ENCODE measurements at places on chromosomes 2 and 18.

GRCh38 chr18:9690418-9691188 is 17.5 kb upstream of the RAB31 start:
- DNase-seq, result no peak

DNA sequence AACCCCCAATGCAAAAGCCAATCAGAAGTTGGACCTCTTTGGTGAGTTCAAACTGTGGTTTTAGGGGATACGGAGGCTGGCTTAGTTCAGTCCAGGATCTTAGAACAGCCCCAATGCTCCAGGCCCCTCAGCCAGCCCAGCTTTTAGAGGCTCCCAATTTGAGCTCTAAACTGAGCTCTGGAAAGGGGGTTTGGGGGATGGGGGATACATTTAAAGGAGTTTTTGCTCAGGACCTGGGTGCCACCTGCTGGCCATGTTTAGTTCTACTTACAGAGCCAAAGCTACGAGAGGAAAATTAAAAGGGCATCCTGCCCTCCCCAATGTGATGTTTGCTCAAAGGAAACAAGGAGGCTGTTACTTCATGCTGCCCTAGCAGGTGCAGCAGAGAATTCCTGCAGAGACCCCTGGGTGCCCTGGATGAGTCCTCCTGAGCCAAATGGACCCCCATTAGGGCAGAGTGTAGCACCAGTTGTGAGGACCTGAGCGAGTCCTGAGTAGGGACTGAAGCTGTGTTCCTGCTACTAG is 15.9 kb upstream of the TMEM214 start:
- DNase-seq, result peak; percentile 66

- DNase-seq, result peak; percentile 41
Observed at GRCh38 chr2:15561574-15562344, 625 bp upstream of the NBAS start.

- DNase-seq, result no peak
Observed at GRCh38 chr18:5413447-5413846, 117.9 kb upstream of the ZBTB14 start.

DNA sequence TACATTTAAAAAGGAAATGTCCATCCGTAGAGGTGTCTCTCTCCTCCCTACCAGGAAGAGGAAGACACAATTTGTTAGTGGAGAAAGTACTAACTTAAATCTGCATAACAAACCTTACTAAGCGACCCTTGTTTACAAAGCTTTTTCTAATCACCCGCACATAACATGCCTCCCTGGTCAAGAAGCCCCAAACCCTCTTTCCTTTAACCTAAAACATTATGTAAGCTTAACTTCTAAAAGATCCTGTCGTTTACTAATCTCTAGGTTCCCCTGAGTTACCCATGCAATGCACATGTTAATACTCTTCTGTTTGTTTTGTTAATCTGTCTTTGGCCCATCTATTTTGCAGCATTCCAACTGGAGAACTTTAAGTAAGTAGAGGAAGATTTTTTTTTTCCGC is 630.3 kb upstream of the NRXN1 start:
- DNase-seq, result no peak

- no peak for DNase-seq
Observed at GRCh38 chr2:121881950-121882349, 126.5 kb downstream of the TSN start.

- no peak for DNase-seq
Observed at GRCh38 chr2:104286841-104287240, 567.1 kb upstream of the POU3F3 start.

DNA sequence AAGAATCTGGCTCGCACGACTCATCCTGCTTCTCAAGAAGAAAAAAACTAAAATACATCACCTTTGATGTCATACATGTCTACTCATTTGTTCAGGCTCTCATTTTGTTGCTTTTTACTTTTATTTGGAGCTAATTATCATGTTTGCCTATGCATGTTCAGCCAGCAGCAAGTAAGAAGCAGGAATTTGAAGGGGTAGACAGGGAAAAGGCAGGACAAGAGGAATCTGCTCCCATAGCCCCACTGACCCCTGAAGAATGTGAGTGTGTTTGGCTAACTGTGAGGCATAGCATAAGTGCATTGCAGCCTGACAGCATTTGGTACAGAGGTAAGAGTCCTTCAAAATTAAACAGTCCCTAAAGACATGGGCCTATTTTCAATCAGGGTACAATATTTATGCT is 72.7 kb downstream of the NYAP2 start:
- DNase-seq, result no peak

- no peak for DNase-seq
Observed at GRCh38 chr2:149473521-149473920, 114.1 kb downstream of the MMADHC start.

DNA sequence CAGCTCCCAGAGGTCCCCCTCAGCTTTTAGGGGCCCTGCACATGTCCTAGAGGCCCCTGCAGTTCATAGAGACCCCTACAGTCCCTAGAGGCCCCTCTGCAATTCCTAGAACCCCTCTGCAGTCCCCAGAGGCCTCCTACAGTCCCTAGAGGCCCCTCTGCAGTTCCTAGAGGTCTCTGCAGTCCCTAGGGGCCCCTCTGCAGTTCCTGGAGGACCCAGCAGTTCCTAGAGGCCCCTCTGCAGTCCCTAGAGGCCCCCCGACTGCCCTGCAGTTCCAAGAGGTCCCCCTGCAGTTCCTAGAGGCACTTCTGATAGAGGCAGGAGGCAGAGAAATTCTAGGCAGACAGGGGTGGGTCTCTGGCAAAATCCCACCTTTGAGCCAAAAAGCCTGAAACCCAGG is 35.4 kb downstream of the MC2R start:
- DNase-seq, result no peak

- DNase-seq, result no peak
Observed at GRCh38 chr18:23495723-23496440, 7.4 kb upstream of the RMC1 start.

- peak; percentile 29 for DNase-seq
Observed at GRCh38 chr2:860259-860855, 90.3 kb upstream of the SNTG2 start.

- no peak for DNase-seq
Observed at GRCh38 chr2:239790313-239790712, 234.8 kb downstream of the NDUFA10 start.

- DNase-seq, result no peak
Observed at GRCh38 chr2:204862809-204863208, 317.5 kb downstream of the PARD3B start.

DNA sequence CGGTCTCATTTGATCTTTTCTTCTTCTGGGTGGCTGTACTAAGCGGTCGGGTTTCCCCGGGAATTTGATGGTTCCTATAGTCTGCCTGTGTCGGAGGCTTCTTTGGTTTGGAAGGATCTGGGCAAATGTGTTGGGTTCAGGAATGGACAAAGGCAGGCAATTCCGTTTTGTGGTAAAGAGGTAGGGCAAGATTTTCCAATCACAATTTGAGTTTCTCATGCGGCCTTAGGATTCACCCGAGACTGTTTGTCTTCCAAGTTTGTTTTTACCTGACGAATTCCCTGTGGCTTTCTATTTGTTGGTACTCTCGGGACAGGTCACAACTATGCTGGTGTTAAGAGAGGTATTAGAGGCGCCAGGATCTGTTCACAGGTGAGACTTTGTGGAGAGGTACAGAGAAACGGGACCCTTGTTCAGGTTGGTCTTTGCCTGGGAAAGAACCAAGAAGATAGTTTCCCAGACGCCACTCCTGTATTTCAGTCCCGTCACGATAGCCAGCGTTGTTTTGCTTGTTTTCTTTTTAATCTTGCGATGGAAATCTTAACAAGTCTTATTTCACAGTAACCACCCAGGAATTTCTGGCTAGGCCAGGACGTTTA is 3.0 kb downstream of the SP5 start:
- DNase-seq, result no peak

DNA sequence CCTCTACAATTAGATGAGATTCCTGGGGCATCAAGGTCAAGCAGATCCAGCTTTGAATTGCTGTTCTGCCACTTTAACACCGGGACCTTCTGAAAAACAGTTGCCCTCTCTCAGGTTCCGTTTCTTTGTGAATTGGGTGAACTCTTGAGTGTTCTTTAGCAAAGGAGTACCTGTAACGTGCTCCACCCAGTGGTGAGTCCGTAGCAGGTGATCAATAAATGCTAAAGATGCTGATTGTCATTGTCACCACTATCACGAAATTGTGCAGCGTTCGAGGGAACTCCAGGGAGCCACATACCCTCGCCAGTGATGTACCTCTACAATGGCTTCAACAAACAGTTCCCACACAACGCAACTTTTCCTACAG is 81.9 kb downstream of the TCF7L1 start:
- no peak for DNase-seq

DNA sequence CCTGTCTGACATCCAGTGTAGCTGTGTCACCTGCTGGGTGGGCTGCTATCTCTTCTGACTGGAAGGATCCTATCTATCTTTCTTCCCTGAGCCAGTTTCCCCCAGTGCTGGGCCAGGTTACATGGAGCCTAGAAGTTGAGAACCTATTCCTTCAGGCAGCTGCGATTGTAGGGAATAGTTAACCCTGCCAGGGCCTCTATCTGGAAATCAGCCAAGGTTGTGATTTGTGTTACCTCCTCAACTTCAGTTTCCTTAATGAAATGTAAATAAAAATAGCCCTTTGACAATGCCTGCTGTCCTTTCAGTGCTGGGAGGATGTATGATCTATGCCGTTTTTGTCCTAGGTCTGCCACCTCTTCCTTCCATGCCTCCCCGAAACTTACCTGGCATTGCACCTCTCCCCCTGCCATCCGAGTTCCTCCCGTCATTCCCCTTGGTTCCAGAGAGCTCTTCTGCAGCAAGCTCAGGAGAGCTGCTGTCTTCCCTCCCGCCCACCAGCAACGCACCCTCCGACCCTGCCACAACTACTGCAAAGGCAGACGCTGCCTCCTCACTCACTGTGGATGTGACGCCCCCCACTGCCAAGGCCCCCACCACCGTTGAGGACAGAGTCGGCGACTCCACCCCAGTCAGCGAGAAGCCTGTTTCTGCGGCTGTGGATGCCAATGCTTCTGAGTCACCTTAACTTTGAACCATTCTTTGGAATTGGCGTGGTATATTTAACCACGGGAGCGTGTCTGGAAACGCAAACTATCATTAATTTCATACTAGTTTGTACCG is 36.6 kb downstream of the GORASP2 start:
- no peak for DNase-seq

DNA sequence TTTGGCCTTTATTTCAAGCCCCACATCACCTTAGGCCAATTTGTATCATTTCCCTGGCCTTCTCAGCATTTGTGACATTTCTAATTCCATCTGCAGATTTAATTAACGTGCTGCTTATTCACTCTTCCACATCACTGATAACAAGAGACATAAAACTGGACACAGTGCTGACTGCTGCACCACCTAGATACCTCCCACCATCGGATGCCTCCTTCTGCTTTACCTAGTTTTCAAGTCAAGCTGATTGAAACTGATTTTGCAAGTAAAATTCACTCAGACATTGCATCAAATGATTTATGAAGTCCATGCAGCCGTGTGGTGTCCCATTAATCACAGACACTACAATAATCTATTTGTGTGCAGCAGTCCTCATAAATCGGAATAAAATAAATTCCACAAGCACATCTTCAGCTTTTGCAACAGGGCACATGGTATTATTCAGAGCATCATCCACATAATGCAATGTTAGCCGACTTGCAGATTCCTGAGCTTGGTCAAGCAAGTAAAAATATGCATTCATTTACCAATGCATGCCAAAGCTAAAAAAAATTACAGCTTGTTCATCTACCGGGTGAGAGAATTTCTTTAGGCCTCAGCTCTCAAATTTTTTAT is 15.9 kb upstream of the CRIM1 start:
- DNase-seq, result no peak

DNA sequence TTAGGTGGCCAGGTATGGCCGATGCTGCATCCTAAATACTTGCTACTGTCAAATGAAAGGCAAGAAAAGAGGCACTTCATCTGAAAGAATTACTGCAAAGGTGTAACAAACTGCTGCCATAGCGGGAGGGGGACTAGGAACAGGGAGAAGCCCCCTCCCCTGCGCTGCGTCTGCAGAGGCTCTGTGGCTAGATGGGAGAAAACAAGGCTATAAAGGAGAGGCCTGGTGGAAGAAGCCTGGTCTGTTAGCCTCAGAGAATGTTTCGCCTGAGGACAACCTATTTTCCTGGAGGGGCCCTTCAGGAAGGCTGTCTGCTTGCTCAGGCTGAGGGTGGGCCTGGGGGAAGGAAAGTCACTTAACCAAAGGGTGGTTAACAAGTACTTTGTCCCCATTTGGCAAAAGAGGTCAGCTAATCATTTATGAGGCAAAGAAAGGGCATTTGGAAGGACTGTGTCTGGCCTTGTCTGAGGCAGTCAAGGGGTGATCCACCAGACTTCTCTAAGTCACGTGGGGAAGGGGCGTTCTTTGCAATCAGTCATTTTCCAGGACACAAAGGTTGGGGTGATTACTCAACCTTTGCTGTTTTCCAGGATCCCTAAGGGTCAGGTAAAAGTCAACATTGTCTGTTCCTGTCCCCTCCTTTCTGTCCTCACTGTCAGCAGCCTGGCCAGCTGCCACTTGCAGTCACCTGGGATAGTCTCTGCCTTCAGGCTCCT is 103.0 kb upstream of the TMEM200C start:
- DNase-seq, result peak; percentile 53

DNA sequence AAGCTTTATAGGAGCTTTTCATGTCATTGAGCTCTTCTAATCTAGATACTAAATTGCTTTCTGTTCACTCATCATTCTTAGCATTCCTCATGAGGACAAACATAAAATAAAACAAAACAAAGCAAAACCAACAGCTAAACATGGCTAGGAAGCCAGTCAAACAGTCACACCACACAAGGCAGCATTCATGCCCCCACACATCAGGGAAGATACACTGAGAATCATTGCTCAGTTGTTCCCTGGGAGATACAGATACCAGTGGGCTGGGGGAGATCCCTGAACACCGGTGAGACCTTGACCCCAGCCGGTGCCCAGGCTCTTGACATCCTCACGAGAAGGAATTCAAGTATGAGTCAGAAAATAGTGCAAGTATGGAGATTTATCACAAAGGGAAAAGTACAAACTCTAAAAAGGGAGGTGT is 177.9 kb upstream of the ARL4C start:
- no peak for DNase-seq

DNA sequence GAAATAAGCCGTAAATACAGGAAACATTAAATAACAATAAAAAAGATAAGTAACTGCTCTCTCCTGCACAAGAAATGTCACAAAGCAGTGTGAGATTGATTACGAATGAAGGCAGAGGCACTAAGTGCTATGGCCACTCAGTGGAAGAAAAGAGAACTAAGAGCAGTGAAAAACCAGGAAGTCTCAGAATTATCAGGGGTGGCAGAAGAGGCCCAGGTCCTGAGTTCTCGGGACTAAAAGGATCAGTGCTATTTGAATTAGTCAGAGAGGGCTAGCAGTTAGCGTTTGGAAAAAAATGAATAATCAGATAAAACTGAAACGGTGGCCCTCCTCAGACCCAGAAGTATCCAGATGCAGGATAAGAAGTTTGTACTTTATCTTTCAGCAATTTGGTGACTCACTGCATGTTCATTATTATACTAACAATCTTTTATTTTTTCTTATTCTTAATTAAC is 367.1 kb downstream of the ZEB2 start:
- no peak for DNase-seq

Measured in liver (tissue), 10 donors.